NCI-H748 treated with DMSO at 0.1 percent for 48 hours (cell line): ENCODE measurements at places on chromosomes 3 and 15.

DNA sequence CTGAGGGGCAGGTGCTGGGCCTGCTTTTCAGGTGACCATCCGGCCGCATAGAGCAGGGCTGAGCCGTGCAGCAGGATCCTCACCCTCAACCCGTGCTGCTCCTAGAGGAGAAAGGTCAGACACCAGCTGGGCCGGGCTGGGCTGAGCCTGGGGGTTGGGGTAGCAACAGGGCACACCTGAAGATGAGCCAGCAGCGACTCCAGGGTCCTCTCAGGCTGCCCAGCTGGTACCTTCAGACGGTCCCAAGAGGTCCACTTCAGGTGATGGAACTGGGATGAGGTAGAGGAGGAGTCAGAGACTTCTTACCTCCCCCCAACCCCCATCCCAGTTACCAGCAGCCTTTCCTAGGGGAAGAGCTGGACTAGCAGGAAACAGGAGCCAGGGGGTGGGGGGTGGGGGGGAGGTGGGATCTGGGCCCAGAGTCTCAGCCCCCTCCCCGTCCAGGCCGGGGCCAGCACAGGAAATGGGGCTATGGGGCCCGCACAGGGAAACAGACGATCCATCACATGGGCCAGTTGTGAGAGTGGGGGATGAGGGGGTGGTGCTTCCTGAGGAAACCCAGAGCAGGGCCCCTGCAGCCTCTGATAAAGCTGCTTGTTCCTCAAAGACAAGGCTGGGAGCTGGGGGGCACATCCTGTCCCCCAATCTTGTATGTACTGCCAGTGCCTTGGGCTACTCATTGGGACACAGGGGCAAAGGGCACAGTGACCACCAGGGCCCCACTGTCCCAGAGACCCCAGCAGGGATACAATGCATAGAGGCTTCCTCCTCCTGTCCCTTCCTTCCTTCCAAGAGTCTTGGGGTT is 3.0 kb downstream of the INKA1 start:
- DNase-seq: no peak

- DNase-seq: no peak
Measured at GRCh38 chr15:48400086-48400485, 68.9 kb downstream of the DUT start.

DNA sequence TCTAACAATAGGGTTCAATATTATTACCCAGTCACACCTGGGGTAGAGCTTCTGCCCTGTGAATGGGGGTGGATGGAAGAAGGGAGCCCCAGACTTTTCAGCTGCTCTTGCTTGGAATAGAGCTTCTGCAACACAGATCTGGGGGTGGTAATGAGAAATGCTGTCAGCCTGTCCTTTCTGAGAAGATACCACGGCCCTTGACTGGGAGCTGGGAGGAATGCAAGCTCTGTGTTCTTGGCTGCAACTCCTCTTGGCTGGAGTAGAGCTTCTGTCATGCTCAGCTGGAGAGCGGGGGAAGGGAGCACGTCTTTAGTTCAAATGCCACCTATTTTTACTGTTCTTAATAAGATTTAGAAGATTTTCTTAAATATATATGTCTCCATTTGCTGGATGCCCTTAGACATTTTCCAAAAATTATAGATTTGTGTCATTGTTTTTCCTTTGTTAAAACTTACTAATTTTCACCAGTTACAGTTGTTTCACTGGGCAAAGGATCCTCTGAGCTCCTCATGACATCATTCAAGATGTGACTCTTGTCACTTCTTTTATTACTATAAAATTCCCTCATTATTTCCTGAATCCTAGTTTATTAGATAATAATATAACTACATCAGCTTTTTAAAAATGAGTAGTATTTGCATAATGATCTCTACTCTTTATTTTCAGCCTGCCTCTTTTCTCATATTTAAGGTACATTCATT is 180.0 kb upstream of the TGFBR2 start:
- DNase-seq: no peak

DNA sequence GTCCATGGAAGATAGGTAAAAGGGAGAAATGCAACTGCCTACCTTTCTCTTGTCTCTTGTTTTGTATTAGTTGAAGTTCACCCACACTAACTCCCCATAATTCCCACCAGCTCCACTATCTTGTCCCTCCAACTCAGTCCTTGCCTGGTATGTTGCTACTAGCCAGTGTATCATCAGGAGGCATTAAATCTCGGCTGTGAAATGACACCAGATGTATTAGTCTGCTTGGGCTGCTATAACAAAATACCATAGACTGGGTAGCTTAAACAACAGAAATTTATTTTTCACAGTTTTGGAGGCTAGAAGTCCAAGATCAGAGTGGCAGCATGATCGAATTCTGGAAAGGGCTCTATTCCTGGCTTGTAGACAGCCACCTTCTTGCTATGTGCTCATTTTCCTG is 102.3 kb upstream of the WDR72 start:
- DNase-seq: no peak

GRCh38 chr3:124995460-124995994 is 60.3 kb downstream of the HEG1 start:
- DNase-seq: no peak

DNA sequence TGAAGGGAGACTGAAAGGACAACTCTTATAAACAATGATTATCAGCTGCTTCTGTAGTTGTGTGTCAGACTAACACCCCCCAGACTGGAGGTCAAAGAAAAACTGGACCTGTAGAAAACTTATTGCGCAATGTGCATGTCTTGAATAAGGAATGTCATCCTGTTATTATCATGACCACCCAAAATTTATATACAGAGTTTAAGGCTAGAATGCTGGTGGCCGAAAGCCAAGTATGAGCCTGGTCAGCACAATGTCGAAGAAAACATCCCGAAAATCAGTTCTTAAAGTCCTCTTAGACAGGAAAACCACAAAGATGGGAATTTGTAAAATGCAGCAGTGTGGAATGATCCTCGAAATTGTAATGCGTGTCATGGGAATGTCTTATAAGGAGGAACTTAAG is 29.3 kb downstream of the RFTN1 start:
- no peak for DNase-seq

- DNase-seq: no peak
Measured at GRCh38 chr3:161413855-161414210, 42.5 kb upstream of the SPTSSB start.

DNA sequence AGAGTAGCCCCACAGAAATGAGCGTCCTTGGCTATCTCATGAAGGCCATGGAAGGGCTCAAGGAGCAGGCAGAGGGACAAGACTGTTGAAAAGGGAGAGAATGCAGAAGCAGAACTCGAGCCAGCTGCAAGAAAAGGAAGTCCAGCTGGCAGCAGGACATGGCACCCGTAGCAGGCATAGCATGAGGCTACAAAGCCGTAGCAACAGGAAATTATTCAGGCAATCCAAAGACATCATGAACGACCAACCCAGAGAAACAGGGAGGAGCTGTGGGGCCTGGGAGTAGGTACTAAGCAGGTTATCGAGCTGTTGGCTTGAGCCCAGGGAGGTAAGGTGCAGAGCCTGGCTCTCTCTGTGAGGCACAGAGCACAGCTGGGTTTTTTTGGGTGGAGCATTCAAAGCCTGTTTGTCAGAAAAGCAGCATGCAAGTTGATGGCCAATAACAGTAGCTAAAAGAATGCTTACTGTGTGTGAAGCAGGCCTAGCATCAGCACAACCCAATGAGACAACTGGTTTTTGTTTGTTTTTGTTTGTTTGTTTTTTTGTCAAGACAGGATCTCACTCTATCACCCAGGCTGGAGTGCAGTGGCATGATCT is 144.0 kb upstream of the SMAD3 start:
- no peak for DNase-seq

DNA sequence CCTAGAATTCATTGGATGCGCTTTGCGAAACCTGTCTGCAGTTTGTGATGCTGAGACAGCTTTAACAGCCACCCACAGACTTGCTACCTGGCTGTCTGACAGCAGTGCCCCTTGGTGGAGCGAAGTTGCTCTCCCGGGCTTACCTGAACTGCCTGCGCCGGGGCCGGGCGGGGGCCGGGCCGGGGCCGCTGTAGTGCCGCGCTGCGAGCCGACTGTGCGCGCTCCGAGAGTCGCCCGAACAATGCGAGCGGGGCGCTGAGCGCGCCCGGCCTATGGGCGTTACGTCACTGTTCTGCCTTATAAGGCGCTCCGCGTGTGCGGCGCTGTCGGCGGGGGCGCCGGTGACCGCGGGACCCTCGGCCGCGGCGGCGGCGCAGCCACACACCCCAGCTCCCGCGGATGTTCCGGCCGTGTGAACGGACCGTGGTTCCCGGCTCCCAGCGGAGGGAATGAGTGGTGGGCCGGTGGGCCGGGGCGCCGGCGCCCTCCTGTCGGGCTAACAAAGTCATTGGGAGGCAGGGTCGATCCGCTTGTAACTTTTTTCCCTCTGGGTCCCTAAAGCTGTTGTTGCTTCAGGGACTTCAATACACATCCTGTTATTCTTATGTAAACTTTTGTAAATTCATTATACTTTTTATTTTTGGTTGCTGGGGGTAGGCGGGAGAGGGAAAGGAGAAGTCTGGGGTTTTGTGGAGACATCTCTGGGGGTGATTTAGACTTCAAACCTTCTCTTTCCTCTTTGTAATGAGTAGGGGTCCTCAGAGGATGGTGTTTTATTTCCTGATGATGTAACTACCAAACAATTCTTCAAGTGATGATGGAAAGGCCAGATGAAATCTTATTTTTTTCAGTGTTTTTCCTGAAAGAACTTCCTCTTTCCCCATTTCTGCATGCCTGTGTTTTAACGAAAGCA is 58.5 kb downstream of the CMSS1 start:
- DNase-seq: peak; percentile 42

DNA sequence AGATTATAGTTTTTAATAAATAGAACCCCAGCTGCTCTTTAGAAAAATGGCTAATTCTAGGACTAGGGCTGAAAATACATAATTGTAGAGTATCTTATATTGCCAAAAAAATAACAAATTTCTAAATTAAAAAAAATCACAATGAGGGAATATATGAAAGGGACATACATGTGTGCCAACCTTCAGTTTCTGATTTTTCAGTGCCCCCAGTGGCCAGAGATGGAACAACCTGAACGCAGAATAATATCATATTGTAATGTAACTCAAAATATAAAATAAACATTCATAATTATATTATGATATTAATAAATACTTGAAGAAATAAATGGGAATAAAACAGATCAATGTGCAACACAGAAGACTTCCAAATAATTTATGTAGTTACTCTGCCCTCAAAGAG is 460.5 kb downstream of the ZNF385D start:
- DNase-seq: no peak

DNA sequence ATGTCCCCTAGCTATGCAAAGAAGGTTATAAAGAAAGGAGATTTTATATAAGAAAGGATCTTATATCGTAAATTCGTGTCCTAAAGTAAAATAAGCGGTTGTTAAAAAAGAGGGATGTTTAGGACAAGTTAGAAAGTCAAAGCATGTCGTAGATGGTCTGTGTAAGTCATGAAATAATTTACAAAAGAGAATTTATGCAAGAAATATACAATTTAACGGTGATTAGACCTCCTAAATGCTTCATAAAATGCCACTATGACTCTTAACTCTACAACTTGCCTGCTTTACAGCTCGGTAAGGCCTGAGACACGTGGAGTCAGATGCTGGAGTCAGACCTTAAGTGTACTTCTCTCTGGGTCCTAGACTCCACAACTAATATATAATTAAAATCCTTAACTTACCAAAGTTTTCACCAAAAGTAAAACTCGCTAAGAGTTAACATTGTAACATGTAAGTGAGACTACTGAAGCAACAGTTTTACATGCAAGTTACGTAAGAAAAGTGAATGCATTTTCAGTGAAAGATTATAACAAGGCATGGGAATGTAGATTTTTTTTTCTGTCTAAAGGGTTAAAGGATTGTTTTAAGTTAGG is 13.3 kb upstream of the SRPRB start:
- no peak for DNase-seq

- no peak for DNase-seq
Measured at GRCh38 chr3:107969525-107969924, 121.3 kb downstream of the CD47 start.

DNA sequence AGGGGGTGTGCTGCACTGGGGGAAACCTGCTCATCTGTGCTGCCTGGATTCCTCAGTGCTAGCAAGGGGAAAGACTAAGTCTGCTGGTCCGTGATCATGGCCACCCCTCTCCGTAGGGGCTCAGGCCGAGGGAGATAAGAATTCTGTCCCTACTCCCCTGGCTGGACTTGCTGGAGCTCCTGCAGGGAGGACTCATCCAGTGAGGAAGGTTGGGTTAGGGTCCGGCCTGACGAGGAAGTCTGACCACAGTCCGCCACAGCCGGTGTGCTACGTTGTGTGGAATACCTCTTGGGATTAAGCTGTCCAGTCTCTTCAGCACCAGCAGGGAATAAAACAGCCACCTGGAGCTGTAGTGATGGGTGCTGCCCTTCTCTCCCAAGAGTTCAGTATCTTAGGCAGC is 1309.1 kb upstream of the CADM2 start:
- no peak for DNase-seq

DNA sequence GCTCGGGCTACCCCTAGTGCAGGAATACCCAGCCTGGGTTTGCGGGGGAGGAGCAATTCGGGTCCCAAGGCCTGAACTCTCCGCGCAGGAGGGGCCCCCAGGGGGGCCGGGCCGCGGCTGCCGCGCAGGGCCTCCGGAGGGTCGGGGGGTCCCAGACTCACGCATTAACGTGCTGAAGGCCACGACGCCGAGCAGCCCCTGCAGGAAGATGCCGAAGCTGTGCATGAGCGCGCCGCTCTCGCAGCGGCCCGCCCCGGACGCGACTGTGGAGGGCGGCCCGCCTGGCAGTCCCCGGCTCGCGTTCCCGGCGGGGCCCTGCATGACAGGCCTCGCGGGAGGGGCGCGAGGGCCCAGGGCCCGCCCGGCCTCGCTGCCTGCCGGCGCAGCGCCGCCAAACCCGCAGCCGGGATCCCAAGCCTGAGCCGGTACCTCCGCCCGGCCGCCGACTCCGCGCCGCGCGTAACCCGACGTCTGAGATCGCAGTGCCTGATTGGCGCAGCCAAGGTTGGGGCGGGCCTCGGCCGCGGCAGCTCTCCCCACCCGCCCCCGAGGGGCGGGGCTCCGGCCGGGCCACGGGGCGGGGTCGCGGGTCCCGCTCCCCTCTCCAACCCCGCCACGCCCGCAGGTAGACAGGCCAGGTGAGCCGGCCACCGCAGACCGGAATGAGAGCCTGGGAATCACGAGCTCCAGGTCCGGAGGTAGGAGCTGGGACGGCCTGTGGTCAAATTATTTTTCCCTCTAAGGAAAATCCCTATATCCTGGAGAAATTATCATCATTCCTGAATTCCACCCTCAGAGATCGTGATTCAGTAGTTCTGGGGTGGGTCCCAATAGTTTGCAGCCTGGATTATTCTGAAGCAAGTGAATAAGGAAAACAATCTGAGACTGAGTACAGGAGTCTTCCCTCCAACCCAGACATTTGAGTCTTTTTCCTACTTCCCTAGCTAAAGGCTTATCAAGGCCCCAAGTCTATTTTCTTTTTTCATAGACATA is at the start of gene STIMATE:
Gene STIMATE, minus strand, starts transcription at position 419 of the 993 bp plus-strand sequence. Its CDS starts 98 bp downstream, at position 321.
- DNase-seq: peak; percentile 42

GRCh38 chr15:41566121-41566885 is 7.3 kb downstream of the TYRO3 start:
- DNase-seq: no peak

DNA sequence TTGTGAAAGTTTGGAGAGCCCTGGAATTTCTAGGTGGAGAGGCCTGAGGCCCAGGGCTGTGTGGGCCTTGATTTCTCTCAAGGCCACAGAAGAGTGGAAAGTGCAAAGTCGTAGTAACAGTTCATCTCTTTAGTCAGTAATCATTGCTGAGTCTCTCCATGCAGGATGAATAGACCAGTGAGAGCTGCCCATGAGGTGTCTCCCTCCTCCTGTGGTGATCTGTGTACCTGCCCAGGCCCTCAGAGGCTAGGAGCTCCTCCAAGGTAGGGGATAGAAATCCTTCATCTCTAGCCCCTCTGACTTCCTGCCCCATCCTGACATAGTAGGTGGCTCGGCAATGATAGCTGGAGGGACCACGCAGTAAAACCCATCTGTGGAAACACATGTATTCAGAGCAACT is 6.8 kb upstream of the IDH3A start:
- DNase-seq: no peak
